ENCODE measurements at places on chromosomes 5 and 9. TPM values are rescaled to one million over a fixed set of nuclear protein-coding genes. Genes with fewer than 3 reads are reported as not detected.

GRCh38 chr5:150487199-150488061 lies 20.5 kb upstream of the NDST1 start:
- peaks cover 57% of the 10 kb centered on the region for H3K4me1 ChIP-seq
- peak; percentile 49 for DNase-seq
- peaks cover 2% of the 10 kb centered on the region for H3K36me3 ChIP-seq

DNA sequence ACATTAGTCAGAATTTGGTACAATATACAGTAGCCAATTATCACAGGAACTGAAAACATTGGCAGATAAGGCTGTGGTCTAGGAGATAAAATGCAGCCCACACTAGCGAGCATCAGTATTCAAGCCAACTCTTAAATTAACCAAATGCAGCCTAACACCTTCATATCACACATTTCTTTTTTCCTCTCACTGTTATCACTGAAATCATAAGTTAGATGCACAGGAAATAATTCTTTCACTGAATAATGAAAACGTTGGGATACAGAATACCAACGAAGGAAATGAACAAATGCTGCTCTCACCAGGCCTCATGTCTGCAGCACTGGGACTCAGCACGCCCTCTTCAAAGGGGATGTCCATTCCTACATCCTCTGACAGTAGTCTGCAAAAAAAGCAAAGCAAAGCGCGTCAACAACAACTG lies 109.1 kb upstream of the PCA3 start:
- H3K4me3 ChIP-seq = no peak overlapping the region
- no peak overlapping the region for H3K27ac ChIP-seq
- no peaks in the 10 kb centered on the region for H3K36me3 ChIP-seq

DNA sequence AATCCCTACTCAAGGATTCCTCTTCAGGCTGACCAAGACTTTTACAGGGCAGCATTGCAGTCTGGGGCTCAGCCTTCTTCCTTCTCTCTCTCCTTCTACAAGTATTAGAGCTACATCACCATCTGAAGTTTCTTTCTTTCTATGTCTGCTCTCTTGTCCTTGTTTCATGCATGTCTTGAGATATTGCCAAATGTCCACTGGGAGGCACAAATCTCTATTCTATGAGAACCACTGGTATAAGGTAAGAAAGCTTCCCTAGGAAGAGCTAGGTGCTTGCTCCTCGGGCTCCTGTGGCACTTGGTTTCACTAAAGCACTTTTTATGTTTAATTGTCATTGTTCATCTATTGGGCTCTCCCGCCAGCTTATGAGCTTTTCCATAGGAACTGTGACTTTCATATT lies 289.2 kb upstream of the PCSK5 start:
- H3K4me1 ChIP-seq = no peaks in the 10 kb centered on the region
- H3K27ac ChIP-seq = no peak overlapping the region
- no peaks in the 10 kb centered on the region for H3K27me3 ChIP-seq
- H3K36me3 ChIP-seq = no peaks in the 10 kb centered on the region

DNA sequence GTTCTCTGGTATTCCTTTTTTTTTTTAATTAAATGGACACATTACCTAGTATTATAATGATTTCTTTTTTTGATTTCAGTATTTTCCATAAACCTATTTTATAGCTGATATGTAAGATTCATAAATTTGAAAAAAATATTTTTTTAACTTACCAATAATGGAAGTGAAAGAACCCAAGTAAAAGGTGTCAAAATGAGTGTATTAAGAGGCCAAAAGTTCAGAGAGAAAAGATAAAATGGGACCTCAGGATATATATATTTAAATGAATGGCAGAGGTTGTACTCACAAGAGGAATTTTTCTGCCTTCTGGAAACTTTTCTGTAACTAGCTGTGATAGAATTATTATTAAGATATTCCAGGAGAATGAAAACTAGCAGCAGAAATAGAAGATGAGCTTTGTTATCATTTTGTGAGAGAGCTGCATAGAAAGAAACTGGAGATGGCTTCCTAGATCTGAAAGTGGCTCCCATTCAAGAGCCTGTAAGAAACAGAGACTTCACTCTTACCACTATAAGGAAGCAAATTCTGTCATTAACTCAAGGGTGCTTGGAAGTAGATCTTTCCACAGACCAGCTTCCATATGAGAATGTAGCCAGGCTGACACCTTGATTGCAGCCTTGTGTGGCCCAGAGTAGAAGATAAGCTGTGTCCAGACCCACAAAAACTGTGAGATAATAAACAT lies 91.7 kb downstream of the MRPS30 start:
- H3K27ac ChIP-seq = no peak overlapping the region
- H3K4me3 ChIP-seq = no peak overlapping the region
- no peaks in the 10 kb centered on the region for H3K36me3 ChIP-seq
- H3K4me1 ChIP-seq = no peaks in the 10 kb centered on the region
- no peak for DNase-seq

The MEF2C gene
- total RNA-seq = 1.5 TPM

The FAM219A gene
- 14.7 TPM for total RNA-seq

The CSF1R gene
- total RNA-seq = 5.8 TPM

All from Caco-2 (cell line).